ENCODE measurements at places on chromosomes 13 and 19.
A peak's percentile ranks its signal among the peaks of the same experiment; 100 is the strongest.

DNA sequence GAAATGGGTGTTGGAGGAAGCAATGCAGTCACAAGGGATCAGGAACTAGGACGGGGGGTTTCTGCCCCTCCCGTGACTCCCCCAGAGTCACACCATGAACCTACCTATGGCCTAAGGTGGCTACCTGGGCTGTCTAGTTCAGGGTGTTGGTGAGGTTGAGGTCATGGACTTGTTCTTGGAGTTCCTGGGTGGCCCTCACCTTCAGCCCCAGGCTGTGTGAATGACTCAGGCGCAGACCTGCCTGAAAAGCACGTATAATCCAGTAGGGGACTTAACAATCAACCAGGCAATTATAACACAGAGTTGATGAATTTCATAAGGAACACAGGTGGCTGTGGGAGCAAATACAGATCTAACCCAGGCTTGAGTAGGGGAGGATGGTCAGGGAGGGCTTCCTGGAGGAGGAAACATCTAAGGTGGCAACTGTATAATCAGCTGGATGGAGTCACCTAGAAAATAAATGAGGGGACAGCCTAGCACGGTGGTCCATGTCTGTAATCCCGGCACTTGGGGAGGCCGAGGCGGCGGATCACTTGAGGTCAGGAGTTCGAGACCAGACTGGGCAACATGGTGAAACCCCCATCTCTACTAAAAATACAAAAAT lies 25.6 kb upstream of the ADGRE1 start:
- DNase-seq, result no peak

- DNase-seq, result no peak
Observed at GRCh38 chr13:106038752-106039151, 496.7 kb downstream of the EFNB2 start.

- no peak for DNase-seq
Observed at GRCh38 chr19:33418461-33418860, 45.0 kb downstream of the CEBPG start.

- no peak for DNase-seq
Observed at GRCh38 chr19:45117167-45117594, 24.2 kb downstream of the PPP1R37 start.

DNA sequence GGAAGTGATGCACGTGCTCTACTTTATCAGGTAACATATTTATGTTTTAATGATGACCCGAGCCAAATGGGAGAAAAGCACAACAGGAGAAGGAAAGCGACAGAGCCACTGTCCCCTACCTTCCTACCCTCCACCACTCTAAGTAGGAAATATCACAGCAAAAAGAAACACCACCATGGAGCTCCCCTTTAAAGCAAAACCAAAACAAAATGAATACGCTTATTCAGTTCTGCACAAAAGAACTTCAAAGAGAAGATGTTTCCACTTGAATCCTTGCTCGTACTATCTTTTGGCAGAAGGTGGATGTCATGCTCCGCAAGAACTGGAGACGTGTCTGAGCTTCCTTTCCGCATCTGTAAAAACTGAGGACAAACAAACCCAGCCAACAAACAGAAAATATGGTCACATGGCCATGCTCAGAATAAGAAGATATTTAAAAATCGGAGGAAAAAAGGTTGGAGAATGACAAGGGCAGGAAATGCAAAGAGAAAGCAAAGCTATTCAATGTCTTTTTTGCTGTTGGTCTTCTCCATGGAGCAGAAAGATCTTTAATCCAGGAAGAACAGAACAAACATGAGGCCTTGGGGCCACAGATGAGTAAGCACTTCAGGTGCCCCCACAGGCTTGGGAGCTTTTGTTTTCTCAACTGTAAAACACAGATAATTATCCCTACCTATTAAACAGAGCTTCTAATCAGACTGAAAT lies 19.5 kb downstream of the N4BP2L1 start:
- DNase-seq, result peak; percentile 15

GRCh38 chr13:76609643-76610042 lies 276.6 kb downstream of the KCTD12 start:
- DNase-seq, result no peak

- no peak for DNase-seq
Observed at GRCh38 chr13:48448285-48448958, 35.5 kb upstream of the LPAR6 start.

DNA sequence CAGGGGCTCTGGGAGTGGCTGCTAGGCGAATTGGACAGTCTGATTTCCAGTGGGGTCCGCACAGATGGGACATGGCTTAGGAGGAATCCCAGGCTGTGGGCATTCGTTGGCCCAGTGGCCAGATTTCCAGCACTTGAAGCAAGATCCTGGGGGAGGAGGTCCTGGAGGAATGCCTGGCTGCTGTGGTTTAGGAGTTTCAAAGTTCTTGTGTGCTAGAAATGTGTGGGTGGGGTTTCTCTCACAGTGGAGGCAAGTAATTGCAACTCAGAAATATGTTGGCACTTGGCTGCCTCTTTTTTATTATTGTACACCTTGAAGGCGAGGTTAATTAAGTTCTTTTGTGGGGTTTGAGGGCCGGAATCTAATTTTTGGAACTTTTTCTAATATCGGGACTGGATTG lies 17.1 kb downstream of the IGFL3 start:
- no peak for DNase-seq

DNA sequence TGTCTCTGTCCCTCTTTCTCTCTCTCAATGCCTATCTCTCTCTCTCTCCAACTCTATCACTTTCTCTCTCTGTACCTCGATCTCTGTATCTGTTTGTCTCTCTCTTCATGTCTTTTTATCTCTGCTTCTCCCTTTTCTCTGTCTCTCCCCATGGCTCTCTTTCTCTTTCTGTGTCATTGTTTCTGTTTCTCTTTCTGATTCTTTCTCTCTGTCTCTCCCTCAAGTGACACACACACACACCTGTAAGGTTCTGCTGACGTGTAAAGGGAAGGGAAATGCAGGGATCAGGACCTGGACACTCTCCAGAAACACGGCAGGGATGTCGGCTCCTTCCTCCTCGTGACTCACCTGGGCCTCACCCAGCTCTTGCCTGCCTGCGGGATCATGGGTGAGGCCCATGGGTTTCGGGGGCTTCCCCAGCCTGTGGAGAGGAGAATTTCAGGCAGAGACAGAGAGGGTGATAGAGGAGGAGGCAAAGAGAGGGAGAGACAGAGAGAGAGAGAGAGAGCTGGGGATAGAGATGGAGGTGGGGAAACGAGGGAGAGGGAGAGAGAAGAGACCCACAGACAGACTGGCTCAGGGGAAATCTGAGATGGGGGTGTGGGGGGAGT lies 5.4 kb upstream of the PLAUR start:
- DNase-seq, result no peak

DNA sequence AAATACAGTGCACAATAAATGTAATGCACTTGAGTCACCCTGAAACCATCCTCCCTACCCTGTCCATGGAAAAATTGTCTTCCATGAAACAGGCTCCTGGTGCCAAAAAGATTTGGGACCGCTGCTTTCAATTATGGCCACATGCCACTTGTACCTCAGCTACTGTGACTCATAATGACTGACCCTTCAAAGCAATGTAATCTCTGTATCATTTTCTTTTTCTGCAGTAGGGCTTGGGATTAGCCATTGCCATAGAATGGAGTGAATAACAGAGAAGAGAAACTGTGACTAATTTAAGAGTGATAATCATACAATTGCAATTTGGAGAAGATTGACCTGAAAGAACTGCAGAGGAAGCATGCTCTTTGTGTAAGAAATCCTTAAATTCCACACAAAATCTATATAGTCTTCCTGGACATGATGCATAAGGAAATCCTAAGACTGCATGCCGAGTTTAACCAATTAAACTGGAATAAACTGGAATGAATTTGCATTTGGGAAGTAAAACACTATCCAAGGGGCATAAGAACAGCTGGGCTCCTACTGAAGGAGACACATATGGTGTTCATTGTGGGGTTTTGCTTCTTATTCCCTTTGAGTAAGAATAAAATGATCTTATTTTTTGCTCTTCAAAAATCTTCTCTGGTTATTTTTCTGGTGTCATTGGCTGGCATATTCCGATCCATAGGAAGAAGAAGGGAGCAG lies 59.5 kb upstream of the SLC7A1 start:
- DNase-seq, result no peak

DNA sequence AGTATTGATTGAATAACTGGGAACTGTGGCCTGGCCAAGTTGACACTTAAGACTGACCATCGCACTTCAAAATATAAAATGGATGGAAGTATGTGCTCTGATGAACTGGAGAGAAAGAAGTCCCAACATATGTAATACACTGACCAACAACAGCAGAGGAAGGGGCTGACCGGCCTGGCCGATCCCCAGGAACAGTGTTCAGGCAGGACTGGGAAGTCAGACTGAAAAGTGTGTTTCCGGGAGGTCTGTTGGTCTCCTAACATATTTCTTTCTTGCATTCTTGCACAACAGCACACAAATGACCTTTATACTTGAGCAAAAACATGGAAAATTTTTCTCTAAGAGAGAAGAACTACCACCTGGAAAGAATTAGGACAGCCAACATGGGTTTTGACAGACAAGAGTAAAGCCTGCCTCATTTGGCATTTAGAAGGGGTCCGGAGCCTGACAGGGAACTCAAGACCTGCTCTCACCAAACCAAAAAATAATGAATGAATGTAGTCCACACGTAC lies 297.8 kb downstream of the OXGR1 start:
- DNase-seq, result no peak
